EL (cell line): ENCODE measurements at places on chromosomes 5 and 9.
A peak's percentile ranks its signal among the peaks of the same experiment; 100 is the strongest.

DNA sequence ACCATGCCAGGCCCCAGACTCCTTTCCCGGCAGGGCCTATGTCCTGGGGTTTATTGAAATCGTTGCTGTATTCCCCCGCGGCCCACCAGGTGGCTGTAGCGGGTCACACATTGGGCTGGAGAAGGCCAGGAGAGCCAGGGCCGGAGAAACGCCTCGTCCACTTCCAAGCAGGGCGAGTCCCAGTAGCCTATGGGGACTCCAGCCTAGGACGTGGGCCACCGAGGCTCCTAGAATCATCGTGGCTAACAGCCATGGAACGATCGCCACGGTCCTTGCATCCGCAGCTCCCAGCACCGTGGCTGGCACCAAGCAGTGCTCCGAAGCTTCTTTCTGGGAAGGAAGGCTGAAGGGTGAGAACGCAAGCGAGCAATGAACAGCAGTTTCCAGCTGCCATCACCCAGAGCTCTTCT, 87.7 kb downstream of the ENTREP1 start:
- DNase-seq = peak; percentile 71

GRCh38 chr9:107976767-107977166, 487.2 kb upstream of the KLF4 start:
- no peak for DNase-seq

DNA sequence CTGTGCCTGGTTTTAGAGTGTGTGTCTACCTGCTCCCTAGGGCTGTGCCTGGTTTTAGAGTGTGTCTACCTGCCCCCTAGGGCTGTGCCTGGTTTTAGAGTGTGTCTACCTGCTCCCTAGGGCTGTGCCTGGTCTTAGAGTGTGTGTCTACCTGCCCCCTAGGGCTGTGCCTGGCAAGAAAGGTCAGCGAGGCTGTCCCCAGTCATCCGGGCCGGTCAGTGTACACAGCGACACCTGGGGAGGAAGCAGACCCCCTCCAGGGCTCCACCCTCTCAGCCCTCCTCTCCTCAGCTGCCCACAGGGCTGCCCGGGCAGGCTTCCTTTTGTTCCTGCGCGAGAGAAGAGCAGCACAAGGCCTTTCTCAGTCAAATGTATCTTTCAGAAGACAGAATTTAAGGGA, 4.1 kb downstream of the NRARP start:
- DNase-seq = no peak

- no peak for DNase-seq
These were observed 143.2 kb downstream of the BOD1 start for GRCh38 chr5:173473288-173473687.

DNA sequence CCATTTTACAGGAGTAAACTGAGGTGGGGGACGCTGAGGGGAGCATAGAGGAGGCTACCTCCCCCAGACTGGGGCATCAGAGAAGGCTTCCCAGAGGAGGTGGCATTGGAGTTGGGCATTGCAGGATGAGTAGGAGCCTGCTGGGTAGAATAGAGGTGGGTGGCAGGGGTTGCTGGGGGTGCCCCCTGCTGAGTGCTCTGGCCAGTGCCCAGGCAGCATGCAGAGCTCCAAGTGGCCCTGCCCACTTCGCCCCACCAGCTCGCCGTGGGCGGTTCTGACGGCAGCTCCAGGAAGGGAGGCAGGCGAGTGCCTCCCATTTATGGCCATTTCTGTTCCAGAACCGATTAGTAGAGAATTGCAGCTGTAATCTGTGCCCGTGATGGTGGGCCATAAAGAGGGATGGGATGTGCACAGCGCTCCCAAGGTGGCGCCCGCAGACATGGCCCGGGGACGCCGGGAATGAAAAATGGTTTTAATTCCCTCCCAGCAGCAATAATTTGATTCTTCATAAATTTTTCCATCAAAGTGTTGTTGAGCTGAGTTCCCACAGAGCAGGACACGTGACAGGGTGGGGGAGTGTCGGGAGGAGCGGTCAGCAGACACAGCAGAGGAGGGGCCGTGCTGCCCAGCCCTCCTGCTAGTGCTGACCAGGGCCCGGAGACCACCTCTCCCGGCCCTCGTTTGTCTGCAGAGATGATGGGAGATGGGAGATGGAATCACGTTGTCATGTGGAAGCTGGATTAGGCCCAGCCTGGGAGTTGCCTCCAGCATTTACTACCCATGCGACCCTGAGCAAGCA, 75.5 kb downstream of the LMX1B start:
- no peak for DNase-seq

- DNase-seq = no peak
These were observed 10.9 kb downstream of the RAPGEF1 start for GRCh38 chr9:131728961-131729360.

- DNase-seq = no peak
These were observed 153.5 kb downstream of the SEMA6A start for GRCh38 chr5:116421080-116421629.

- no peak for DNase-seq
These were observed 10.7 kb upstream of the GCNT4 start for GRCh38 chr5:75062925-75063531.

DNA sequence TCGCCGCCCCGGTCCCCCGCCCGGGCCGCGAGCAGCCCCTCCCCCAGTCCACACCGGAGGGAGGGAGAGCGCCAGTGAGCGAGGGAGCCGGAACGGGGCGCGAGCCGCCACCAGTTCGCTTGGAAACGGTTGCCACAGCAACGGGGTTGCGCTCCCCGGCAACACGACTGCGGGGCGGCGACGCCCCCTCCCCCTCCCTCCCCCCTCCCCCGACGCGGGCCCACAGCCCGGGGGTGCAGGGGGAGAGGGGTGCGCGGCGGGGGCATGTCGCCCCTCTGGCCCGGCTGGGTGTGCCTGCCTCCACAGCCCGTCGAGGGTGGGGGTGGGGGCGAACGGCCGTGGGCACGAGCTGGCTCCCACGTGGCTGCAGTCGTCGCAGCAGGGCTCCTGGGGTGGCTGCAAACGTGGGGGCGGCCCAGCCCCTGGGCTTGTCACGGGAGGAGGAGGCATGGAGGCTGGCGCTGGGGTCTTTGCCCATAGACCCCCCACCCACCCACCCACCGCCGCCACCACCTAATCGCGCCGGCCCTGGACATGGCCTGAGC, 524 bp downstream of the PRR7 start:
- DNase-seq = peak; percentile 61

GRCh38 chr9:14136646-14137370, 177.1 kb downstream of the NFIB start:
- DNase-seq = no peak

GRCh38 chr9:116564266-116564793, 122.8 kb upstream of the TRIM32 start:
- no peak for DNase-seq

DNA sequence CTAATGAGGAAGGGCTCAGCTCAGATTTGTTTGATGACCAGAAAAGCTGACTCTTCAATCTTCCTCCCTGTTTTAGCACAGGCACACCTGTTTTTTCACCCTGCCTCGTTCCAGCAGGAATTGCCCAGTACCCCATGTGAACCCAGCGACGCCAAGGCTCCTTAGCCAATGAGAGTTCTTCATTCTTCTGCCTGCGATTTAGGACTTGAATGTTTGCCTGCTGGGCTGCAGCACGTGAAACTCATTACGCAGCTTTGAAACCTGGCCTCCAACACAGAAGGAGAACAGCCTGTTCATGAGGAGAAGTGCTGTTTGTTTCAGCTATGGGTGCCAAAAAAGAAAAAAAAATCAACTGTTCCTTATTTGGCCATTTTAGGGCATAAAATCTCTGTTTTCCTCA, 315.5 kb downstream of the TRPM3 start:
- DNase-seq = no peak

- no peak for DNase-seq
These were observed 728.0 kb downstream of the CDH9 start for GRCh38 chr5:26310415-26310814.

- DNase-seq = no peak
These were observed 225.6 kb downstream of the PCSK5 start for GRCh38 chr9:76115982-76116646.

GRCh38 chr9:34256987-34257585, 72.0 kb downstream of the KIF24 start:
- no peak for DNase-seq

DNA sequence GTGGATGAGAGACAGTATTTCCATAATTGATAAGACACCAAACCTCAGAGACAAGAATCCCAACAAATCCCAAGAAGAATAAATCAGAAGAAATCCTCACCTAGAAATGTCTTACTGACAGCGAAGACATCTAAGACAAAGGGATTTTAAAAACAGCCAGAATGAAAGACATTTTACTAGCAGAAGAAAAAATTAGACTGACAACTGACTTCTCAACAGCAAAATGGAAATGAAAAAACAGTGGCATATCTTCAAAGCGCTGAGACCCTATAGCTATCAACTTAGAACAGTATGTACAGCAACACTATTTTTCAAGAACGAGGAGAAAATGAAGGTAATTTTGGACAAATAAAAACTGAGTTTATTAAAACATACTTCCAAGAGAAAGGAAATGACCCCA, 16.3 kb downstream of the TTLL11 start:
- DNase-seq = no peak

GRCh38 chr5:52452098-52452497, 335.6 kb upstream of the ITGA1 start:
- DNase-seq = no peak

GRCh38 chr5:31861601-31862000, 222.7 kb downstream of the PDZD2 start:
- DNase-seq = no peak

- no peak for DNase-seq
These were observed 115.2 kb downstream of the GNAQ start for GRCh38 chr9:77916410-77916819.
